T follicular helper cell (primary cell): ENCODE measurements at places on chromosomes 6 and 20.

GRCh38 chr20:43567477-43567876 lies 8.7 kb downstream of the SGK2 start:
- no peak for DNase-seq

DNA sequence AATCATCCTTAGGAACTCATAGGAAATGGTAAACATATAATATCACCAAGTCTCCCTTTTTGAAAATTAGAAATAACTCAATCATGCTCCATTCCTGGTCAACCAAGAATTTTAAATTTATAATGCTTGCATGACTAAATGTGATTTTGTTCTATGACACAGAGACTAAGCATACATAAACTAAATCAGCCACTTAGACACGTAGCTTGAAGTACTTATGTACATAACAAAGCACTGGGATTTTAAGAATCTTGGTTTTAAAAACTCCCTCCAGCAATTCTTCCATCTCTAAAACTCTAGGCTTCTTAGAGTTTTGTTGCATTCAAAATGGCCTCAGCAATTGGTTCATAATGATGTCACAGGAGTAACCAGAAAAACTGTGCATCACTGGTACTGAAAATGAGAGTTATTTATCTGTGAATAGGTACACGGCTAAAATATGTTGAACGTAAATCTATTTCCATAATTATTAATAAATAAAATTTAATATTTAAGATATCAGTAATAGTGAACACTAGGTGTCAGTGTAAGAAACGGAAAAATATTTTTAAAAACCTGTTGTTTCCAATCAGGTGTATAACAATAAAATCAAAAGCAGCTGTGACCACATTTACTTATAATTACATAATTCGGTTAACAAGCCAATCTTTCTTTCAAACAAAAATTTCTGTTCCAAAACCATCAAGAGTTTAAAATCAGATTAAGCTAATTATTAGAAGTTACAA lies 241.6 kb upstream of the RUNX2 start:
- DNase-seq = no peak

DNA sequence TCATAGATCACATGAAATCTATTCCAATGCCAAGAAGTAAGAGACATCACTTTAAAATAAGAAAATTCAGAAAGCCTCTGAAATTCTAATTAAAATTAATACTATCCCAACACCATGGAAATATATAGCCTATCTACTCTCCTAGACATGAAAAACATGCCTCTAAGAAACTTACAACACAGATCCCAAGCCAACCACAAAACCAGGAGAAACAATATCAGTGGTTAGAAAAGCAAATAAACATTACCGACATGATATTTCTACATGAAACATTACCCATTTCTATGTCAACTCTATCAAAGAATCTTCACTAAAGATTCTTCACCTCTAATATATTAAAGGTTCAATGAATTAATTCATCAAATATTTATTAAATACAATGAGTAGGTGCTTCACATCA lies 4.8 kb downstream of the EPB41L2 start:
- no peak for DNase-seq

DNA sequence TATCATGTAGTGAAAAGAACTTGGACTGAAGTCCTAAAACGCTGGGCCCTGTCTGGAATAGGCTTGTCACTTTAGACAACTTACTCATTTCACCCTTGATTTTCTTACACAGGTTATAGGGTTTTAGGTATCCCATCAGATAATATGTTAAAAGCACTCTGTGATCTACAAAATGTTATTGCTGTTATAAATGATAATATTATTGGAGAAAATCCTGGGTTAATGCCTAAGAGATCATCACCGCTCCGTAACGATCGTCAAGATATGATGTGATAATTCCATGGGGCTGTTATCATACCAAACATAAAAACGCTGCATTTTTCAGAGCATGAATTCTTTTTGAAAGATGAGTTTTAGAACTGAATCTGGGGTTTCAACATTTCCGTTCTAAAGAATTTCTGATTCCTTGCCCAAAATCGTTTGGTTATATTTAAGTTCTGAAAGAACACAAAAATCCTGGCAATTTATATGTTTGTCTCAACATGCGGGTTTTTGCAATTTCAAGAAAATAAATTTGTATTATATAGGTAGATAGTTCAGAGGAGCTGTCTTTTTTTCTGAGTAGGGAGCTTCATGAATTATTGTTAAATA lies 154.8 kb downstream of the FOXC1 start:
- DNase-seq = no peak

DNA sequence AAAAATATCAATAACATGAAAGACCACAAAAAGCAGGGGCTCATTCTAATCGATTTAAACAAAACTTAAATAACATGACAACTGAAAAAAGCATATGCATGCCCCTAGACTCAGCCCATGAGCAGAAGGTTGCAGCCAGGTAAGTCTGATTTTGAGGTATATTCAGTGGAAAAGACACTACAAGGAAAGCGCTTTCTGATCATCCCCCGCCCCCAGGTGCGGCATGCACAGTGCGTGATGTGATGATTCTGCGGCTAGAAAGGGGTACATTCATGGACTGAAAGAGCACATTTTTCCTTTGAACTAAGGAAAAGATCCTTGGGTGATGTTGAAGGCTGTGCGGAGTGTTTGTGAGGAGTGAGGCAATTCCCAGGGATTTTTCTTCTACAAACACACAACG lies 16.9 kb upstream of the FOXC1 start:
- DNase-seq = no peak
